ENCODE measurements at places on chromosomes 1 and 21. TPM values are rescaled to one million over a fixed set of nuclear protein-coding genes. Genes with fewer than 3 reads are reported as not detected.

MYCL gene
- 2.5 TPM for total RNA-seq

MAP3K21 gene
- 1.6 TPM for total RNA-seq

CLEC20A gene
- total RNA-seq = 3.2 TPM

USH2A gene
- 0.04 TPM for total RNA-seq

MYOG gene
- not detected for total RNA-seq

RASAL2 gene
- total RNA-seq = 42.6 TPM

C1orf167 gene
- 4.1 TPM for total RNA-seq

TBCE gene
- 27.9 TPM for total RNA-seq

RXFP4 gene
- not detected for total RNA-seq

CSMD2 gene
- 1.5 TPM for total RNA-seq

SLC6A9 gene
- total RNA-seq = 6.5 TPM

LCE2A gene
- total RNA-seq = not detected

SLC22A15 gene
- total RNA-seq = 3.5 TPM

CCDC30 gene
- 10.9 TPM for total RNA-seq

KCNJ9 gene
- 0.18 TPM for total RNA-seq

AIM2 gene
- total RNA-seq = 1.5 TPM

ITGB2 gene
- total RNA-seq = 56.7 TPM

ETNK2 gene
- 13.7 TPM for total RNA-seq

AMY2A gene
- total RNA-seq = 1.5 TPM

KIF26B gene
- total RNA-seq = 0.45 TPM

MYOC gene
- total RNA-seq = 117 TPM

CDK18 gene
- 9.4 TPM for total RNA-seq

PIGR gene
- total RNA-seq = 0.49 TPM

TSACC gene
- total RNA-seq = not detected

SPRR2A gene
- total RNA-seq = 0.67 TPM

ITLN2 gene
- not detected for total RNA-seq

GIPC2 gene
- 4.0 TPM for total RNA-seq

SYDE2 gene
- 18.3 TPM for total RNA-seq

OR2L5 gene
- not detected for total RNA-seq

OR10K1 gene
- total RNA-seq = not detected

LCE2C gene
- not detected for total RNA-seq

IVL gene
- not detected for total RNA-seq

MAP10 gene
- total RNA-seq = 2.3 TPM

CNIH3 gene
- total RNA-seq = 6.7 TPM

ANKRD34A gene
- 1.2 TPM for total RNA-seq

SH3BGRL3 gene
- total RNA-seq = 106 TPM

AMPD1 gene
- not detected for total RNA-seq

PHGDH gene
- total RNA-seq = 60.0 TPM

ALX3 gene
- not detected for total RNA-seq

MAP3K6 gene
- total RNA-seq = 88.4 TPM

CD1E gene
- not detected for total RNA-seq

PDPN gene
- 22.7 TPM for total RNA-seq

PGLYRP4 gene
- not detected for total RNA-seq

KRTAP7-1 gene
- not detected for total RNA-seq

SPRR2B gene
- total RNA-seq = not detected

FAAH gene
- 34.4 TPM for total RNA-seq

ZNF683 gene
- total RNA-seq = 0.31 TPM

KCNQ4 gene
- total RNA-seq = 2.3 TPM

KIAA0040 gene
- 16.8 TPM for total RNA-seq

KPNA6 gene
- total RNA-seq = 58.9 TPM

LYPLAL1 gene
- 45.1 TPM for total RNA-seq

PADI1 gene
- total RNA-seq = not detected

SYCP1 gene
- not detected for total RNA-seq

ACTL8 gene
- total RNA-seq = not detected

PDIK1L gene
- total RNA-seq = 11.2 TPM

PI4KB gene
- 71.4 TPM for total RNA-seq

All from sciatic nerve (tissue), 2 donors.